NCI-H1048 (cell line): ENCODE measurements at places on chromosomes 3 and 15.

GRCh38 chr3:147394884-147395225 lies 11.5 kb downstream of the ZIC4 start:
- DNase-seq: no peak

DNA sequence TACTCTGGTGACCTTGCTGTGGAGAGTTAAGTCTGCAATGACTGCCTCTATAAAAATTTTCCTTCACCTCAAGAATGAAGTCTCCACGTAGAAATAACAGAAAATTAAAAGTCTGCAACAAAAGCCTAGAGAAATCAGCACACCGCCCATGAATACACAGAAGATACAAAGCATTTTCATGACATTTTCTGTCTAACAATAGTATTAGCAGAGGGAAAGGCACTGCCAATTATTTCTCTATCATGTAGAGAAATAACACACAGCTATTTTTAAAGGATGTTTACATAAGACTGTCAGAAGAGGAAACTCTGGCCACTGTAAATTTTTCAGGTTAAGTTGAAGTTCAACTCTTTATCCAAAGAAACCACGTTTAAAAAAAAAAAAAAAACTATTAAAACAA lies 80.8 kb downstream of the GSK3B start:
- DNase-seq: no peak

GRCh38 chr3:130462089-130462488 lies 54.9 kb upstream of the COL6A6 start:
- no peak for DNase-seq

DNA sequence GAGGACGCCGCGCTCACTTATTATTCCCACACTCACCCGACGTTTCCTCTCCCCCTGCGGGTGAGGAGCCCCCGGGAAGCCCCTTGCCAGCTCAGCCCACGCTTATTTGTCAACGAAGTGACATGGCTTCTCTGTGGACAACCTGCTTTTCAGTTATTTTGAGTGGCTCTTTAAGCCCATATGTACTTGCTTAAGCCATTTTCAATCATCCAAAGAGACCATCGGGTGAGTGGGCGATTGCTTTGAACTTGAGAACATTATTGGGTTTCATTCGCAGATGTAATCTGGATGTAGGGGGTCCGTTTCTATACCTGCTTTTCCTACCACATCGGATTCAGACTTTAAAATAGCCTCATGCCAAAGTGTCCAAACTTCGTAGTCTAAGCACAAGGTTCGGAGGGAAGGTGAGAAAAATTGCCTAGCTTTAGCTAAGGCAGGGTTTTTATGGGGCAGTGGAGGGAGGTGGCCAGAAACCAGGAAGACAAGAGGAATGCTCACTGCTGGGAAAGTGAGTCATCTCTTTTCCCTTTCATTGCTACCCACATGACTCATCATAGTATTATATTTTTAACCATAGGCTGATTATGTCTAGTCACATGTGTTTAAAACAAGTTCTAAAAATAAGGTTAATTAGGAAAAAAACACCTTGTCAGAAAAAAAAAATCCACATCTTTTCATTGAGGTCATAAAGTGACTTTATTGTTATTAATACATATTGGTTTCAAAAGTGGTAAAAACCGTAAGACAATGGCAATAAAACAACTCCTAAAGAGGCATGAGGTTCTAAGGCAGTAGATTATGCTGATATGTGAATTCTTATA lies 773.1 kb upstream of the NR2F2 start:
- no peak for DNase-seq

- DNase-seq: no peak
These were observed 46.4 kb downstream of the ST3GAL6 start for GRCh38 chr3:98809557-98809956.
